ENCODE measurements at places on chromosomes 4 and X.

DNA sequence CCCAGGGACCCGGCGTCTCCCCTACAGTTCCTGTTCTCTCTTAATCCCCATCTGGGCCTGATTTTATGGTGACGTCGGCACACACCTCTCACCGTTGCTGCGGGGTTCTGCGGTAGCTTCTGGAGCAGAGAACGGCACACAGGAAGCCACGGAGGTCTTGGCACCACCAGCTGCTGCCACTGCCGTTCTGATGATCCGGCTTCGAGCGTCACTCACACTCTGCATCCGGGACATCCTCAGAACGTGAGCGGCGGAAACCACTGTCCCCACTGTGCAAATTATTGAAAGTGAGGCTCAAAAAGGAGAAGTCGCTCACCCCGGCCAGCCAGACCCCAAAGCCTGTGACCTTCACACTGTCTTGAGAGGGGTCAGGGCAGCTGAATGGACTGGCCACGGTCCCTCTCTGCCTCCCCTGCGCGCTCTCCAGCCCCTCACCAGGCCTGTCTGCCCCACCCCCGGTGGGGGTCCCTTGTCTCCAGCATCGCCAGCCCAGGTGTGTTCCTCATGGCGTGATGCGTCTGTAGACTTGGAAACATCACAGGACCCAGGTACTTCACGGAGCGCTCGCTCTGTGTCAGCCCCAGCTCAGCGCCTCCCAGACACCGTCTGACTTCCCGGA, 201.1 kb downstream of the AFAP1 start:
- no peak for DNase-seq

- no peak for DNase-seq
Measured at GRCh38 chr4:1732911-1733310, 11.6 kb downstream of the TACC3 start.

- DNase-seq: no peak
Measured at GRCh38 chr4:36614011-36614410, 332.6 kb downstream of the DTHD1 start.

DNA sequence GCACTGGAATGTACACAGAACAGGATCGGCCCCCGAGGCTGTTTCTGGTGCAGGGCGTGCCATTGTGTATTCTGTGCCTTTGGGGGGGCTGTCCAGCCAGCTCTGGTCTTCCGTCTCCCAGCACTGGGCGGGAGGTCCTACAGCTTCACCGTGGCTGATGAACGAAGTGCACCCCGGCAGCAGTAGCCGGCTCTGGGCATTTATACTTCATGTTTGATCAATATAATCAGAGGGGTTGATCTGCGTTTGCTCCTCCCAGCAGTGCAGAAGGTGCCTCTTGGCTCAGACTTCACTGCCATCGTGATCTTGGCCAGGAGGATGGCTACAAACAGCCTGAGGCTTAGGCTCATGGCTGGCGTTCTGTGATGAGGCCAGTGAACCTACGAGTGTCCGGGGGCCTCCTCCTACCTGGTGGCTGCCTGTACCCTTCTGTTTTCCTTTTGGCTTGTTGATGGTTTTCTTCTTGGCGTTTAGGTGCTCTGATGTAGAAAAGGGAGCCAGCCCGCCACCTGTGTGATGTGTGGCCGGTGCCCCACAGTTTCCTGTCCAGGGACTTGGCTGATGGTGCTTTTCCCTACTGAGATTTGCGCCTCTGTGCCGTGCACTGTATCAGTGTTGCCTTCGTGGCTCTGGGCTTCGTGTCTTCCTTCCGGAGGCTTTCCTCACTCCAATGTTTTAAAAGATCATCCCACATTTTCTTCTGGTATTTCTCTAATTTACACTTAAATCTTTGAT, 31.2 kb upstream of the HGFAC start:
- DNase-seq: no peak

DNA sequence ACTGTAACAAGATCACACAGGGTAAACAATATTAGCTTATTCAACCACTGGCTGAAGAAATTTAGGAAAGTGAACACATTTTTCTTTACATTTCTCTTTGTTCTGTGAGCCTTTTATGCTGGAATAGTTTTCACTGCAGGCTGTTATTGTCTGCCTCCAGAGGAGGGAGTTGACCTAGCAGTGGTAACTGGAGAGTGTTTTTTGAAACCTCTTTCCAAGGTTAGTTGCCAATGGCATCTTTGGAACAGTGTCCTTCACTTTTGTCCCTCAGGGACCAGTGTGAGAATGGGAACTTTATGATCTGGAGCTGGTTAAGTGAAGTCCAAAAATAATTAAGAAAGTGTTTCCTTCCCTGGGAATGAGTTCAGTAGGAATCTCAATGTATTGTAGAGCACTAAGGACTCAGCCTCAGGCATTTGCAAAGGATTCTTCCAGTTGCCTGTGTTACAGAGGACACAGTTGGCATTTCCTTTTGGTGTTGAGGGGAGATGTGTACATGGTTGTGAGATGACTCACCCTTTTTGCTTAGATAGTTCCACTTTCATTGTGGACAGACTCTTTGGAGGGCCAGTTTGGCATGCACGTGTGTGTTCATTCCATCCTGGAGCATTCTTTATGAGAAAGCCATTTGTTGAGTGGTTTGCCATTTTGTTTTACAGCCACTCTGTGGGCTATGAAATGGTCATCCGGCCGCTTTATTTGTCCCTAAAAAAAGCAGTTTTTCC, 61.3 kb downstream of the AR start:
- DNase-seq: no peak

Data from stimulated activated CD8-positive, alpha-beta memory T cell treated with anti-CD3 and anti-CD28 coated beads, Interleukin-4, amount 100 ng/mL, for 1 hour (primary cell).